ENCODE measurements at places on chromosomes 13 and 19.

GRCh38 chr13:79349011-79349410 is 57.0 kb downstream of the RBM26 start:
- no peak for DNase-seq

DNA sequence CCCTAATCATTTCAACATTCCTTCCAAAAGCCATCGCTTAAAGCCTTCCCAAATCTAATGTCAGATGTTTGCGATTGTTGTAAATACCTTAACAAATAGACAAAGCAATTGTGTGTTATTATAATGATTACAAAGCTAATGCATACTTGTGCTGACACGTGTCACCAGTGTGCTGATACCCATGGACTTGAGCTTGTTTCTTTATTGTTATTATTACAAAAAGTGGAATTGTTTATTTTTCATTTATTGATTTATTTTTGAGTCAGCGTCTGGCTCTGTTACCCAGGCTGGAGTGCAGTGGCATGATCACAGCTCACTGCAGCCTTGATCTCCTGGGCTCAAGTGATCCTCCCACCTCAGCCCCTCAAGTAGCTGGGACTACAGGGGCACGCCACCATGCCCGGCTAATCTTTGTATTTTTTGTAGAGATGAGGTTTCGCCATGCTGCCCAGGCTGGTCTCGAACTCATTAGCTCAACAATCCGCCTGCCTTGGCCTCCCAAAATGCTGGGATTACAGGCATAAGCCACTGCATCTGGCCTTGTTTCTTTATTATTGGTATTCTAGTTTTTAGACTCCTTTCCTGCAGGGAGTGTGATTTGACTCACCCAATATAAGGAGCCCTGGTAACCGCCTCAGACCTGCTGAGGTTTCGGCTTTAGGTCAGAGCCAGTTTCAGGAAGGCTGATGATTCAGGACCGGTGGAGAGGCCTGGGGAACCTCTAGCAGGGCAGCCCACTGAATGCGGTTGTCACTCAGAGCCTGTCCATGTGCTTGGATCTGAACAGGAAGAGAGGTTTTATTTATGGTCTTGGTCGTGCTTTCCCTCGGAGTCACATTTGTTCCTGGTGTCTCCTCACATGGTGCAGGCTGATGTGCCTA is 2.1 kb upstream of the FBXO17 start:
- no peak for DNase-seq

DNA sequence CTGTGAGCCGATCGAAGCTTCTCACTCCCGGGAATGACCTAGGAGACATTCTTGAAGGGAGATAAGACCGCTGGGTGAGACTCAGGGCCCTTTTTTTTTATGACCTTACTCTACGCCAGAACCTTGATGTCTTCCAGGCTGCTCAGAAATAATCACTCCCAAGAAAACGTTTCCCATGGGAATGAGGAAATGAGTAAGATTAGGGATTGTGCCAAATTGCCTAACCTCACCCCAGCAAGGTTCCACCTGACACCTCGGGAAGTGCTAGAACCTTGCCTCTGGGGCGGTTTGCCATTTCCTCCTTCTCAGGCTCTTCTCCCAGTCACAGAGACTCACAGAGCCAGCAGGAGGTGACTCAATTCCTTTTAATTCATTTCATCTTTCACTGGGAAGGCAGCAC is 2.3 kb downstream of the SLC46A3 start:
- peak; percentile 66 for DNase-seq

DNA sequence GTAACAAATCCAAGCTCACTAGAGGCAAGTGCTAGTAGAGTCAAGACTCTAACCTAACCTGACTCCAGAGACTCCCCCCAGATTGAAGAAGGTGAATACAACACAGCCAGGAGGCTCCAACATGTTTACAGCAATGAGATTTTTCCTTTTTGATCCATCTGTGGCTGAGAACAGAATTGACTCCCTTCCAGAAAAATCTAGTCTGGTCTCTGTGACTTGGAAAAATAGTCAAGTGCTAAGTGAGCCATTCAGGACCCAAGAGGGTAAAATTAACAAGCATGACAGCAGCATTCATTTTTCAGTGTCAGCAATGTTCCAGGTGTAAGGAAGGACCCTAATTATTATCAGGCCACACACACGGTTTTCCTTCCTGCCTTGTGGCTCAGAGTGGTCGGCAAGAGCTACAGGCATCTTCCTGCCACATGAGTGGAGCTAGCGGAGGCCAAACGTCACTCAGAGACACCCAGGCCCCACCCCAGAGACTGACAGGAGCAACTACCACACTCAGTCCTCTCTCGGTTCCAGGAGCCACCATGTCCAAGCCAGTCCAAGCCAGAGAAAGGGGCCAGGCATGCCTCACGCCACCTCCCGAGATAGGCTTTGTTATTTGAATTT is 395.1 kb downstream of the FOXO1 start:
- DNase-seq = peak; percentile 74

GRCh38 chr13:30802953-30803478 is 67.7 kb downstream of the ALOX5AP start:
- peak; percentile 95 for DNase-seq

DNA sequence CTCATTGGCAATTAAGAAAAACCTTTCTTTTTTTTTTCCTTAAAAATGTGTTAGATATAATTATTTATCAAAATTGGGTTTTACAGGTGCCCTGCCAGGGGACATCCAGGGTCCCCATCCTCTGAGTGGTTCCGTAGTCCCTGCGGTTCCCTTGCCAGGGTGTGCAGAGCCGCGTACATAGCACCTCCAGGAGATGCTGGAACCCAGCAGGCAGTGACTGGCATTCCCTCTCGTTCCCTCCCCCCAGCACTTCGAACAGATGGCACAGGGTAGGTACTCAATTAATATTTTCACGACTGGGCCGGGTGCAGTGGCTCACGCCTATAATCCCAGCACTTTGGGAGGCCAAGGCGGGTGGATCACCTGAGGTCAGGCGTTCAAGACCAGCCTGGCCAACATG is 82.0 kb downstream of the COL4A1 start:
- DNase-seq = no peak
